ENCODE measurements at places on chromosomes 6 and 20.
A peak's percentile ranks its signal among the peaks of the same experiment; 100 is the strongest.

- DNase-seq, result peak; percentile 42
Measured at GRCh38 chr6:33904050-33904746, 100.4 kb upstream of the MLN start.

DNA sequence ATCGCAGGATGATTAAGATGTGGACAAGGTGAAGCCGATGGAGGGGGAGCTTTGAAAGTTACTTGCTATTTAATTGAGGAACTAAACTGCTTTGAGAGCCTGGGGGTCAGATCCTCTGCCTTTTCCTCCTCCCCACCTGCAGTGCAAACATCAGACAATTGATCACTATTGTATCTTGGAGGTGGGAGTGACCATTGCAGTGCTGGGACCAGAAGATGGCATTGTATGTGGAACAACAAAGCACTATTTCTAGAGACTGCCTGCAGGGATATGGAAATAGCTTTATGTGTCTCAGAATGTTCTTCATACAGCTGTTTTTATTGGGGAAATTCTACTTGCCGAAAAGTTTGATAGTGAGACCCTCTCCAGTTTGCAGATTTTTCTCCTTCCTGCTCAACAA lies 4.2 kb downstream of the MOG start:
- DNase-seq, result no peak

DNA sequence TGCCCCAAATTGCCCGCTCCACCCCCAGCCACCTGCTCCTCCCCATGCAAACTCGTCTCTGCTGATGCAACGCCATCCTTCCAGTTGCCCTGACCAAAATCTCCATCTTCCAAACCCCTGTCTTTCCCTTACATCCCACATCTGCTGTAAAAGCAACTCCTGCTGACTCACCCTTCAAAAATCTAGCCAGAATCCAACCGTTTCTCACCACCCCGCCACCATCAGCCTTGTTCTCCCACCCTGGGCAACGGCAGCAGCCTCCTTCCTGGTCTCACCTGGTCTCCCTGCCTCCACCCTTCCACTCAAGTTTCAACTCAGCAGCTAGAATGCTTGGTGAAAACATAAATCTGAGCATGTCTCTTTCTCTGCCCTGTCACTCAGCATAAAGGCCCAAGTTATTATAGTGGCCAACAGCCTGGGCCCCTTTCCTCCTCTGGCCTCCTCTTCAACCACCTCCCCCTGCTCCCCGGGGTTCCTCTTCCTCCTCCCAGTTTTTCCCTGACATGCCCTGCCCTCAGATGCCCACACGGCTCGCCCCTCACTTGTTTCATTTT lies 7.2 kb upstream of the SYNJ2 start:
- no peak for DNase-seq

DNA sequence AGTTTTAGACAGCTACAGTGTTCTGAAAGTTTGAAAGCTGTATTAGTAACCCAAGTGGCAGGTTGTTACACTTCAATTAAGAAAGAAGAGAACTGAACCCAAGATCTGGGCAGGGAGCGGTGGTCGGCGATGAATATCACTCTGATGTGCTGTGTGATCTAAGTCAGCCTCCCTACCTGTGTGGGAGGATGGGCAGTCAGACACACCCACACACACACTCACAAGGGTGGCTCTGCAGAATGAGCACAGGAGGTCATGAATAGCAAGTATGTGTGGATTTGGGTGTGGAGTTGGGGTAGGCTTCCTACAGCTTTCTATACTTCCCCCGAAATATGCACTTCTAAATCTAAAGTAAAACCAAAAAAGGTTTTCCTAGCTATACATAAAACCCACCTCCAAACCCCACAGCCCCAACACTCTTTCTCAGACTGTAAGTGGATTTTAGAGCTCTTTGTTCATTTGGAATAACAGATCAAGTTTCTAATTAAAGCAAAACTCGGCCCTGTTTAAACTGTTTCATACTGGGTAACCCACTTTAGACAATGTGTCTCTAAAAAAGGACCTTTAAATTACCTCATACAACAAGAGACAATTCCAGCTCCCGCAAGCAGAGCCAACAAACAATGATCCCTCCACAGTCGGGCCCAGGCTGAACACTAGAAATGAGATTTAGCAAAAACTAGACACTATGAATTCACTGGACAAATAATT lies 19.4 kb downstream of the TNFRSF21 start:
- DNase-seq, result no peak

GRCh38 chr6:157060440-157060952 lies 262.8 kb downstream of the TMEM242 start:
- no peak for DNase-seq

- DNase-seq, result no peak
Measured at GRCh38 chr20:4326195-4327065, 311.1 kb upstream of the RNF24 start.

DNA sequence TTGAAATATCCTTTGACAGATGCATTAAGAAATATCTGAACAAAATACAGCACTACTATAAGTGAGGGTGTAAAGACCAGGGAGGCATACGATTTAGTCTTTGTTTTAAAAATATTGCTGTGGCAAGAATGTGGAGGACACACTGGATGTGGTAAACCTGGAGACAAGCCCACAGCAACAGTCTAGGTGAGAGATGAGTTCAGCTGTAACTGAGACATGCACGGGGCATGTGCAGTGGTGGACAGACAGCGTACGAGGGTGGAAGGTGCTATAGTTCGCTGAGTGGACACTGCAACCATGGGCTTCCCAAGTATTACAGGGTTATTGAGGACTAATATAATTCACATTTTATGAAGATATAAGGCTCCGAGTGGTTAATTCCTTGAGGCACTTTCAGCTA lies 1.8 kb downstream of the NANP start:
- no peak for DNase-seq

DNA sequence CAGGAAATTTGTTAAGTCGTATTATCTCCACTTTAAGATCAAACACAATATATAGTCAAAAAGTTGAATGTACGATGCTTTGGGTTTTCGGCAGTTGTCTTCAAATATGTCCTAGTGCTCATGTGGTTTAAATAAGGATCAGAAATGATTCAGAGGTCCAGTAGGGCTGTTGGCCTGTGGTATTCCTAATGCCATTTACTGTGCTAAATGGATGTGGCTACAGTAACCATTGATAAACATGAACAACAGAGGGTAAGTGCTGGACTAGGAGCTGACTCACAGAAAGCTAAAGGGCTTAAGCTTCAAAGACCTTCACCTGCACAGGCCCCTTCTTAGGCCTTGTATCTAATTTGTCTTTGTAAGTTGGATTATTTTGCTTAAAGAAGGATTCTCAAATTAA lies 80.5 kb upstream of the TPD52L1 start:
- no peak for DNase-seq

GRCh38 chr6:56709650-56710049 lies 67.0 kb upstream of the DST start:
- no peak for DNase-seq

GRCh38 chr6:88251301-88251700 lies 85.2 kb upstream of the CNR1 start:
- no peak for DNase-seq
